Camera-type eye (tissue), 1 donor: ENCODE measurements at places on chromosomes 16 and 17. TPM values are rescaled to one million over a fixed set of nuclear protein-coding genes. Genes with fewer than 3 reads are reported as not detected.

CCL3 gene
- total RNA-seq: 1.3 TPM

KRT17 gene
- total RNA-seq: 39.9 TPM

CASKIN1 gene
- 7.3 TPM for total RNA-seq

ASPA gene
- 5.4 TPM for total RNA-seq

CACNA1H gene
- total RNA-seq: 26.6 TPM
